ENCODE measurements at places on chromosomes 16 and 17. TPM values are rescaled to one million over a fixed set of nuclear protein-coding genes. Genes with fewer than 3 reads are reported as not detected.

SRCIN1 gene
- 1.4 TPM for total RNA-seq

MMP2 gene
- total RNA-seq, result 88.7 TPM

GRCh38 chr17:64129515-64129764 lies 504 bp downstream of the ERN1 start:
- DNase-seq, result no peak

DNA sequence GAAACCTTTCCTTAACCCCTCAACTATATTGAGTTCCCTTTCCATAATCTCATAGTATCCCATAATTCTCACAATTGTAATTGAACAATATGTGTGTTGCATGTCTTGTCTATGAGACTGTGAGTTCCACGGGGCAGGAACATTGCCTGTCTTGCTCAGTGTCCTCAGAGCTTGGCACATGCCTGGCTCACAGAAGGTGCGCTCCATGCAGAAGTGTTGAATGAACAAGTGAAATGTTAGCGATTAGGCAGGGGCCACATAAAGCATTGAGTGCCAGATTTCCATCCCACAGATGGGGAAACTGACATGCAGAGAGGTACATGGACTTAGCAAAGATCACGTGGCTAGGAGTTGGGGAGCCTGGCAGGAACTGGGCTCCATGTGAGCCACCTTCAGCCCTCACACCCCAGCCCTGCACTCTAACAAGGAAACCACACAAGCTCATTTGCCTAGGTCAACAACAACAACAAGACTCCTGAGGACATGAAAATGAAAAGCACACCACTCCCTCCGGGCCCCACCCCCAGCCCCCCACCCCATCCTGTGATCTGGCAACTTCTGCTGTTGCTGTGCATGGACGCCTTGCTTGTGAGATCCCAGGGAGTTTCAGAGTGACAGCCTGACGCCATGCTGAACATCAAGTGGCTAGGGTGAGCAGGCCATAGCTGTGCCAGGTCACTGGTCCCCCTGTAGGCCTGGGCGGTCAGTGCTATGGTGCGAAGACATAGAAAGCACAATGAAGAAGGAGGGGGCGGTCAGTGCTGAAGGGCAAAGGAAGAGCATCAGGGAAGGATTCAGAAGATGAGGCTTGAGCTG lies 5.0 kb downstream of the PIK3R5 start:
- DNase-seq, result no peak

DNA sequence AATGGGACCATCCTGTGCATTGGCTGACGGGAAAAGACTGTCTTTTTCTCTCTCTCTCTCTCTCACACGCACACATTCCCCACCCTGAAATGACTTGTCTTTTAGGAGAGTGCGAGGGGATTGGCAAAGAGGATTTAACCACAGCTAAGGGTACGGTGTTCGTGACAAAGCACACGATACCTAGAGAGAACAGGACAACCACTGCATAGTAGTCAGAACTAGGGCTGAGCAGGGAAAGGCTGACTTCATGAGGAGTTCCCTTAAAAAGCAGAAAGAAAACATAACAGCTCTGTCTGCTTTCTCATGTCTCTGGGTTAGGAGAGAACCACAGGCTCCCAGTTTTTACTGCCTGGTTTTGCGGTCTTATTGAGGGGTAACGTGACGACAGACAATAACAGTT lies 742.8 kb upstream of the SOX9 start:
- no peak for DNase-seq

ATP6V0D1 gene
- 66.6 TPM for total RNA-seq

CLEC19A gene
- total RNA-seq, result not detected

GPR179 gene
- not detected for total RNA-seq

DNA sequence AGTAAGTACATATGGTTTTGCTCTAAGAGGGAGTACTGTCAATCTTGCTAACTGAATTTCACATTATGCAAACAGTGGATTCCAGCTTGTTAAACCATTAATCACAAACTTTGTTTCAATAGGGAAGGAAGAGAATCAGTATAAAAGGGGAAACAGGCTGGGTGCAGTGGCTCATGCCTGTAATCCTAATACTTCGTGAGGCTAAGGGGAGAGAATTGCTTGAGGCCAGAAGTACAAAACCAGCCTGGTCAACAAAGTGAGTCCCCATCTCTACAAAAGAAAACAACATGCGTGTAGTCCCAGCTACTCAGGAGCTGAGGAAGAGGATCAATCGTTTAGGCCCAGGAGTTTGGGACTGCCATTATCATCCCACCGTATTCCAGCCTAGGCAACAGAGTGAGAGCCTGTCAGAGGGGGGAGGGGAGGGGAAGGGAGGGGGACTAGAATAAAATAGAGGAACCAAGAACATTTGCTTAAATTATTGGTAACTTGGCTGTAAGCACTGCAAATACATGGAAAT lies 65.7 kb downstream of the FBXL20 start:
- no peak for DNase-seq

DNA sequence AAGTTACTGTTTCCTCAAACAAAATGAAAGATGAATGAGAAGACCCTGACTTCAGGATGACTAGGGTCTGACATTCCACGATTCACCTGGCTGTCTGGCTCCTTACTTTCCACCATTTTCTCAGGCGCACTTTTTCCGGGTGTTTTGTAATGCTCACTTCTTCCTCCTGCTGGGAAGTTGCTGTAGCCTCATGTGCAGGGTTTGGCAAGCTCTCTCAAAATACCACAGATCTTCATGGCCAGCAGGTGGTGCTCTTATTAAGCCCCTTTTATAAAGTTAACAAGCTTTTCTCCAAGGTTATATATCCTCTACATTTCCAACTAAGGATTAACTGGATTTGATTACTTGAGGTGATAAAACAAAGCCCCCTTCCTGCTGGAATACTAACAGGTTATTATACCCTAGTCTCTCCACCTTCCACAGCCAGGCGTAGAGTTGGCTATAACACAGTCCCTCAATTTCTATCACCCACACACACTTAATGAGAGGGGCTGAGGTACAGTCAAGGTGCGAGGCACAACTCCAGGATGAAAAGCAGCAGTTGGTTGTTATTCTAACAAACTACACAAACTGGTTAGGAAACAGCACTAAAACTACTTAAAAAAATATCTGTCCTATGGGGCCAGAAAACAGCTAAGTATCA lies 45.4 kb downstream of the STH start:
- no peak for DNase-seq

MYH8 gene
- not detected for total RNA-seq

DNA sequence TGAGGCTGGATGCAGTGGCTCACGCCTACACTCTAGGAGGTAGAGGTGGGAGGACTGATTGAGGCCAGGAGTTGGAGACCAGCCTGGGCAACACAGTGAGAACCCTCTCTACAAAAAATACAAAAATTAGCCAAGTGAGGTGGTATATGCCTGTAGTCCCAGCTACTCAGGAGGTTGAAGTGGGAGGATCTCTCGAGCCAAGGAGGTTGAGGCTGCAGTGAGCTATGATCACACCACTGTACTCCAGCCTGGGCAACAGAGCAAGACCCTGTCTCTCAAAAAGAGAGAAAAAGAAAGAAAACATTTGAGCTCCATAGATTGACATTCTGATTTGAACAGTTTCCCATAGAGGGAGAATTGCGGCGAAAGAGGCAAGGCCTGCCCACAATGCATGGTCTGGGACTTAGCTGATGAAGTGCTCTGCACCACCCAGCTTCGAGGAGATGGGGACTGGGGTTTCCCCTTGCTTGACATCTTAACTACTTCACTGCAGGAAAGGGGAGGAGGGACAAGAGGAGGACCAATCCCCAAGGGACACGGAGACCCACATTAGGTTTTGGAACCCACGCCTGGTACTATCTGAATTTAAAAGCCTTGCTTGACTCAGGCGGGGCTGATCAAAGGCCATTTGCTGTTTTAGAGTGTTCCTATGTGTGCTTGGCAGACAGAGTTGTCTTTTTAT lies 21.7 kb downstream of the MSI2 start:
- DNase-seq, result no peak

Measured in left ventricle myocardium superior (tissue), 1 donor.